AG08395 (cell line): ENCODE measurements at places on chromosomes 6 and 20.

DNA sequence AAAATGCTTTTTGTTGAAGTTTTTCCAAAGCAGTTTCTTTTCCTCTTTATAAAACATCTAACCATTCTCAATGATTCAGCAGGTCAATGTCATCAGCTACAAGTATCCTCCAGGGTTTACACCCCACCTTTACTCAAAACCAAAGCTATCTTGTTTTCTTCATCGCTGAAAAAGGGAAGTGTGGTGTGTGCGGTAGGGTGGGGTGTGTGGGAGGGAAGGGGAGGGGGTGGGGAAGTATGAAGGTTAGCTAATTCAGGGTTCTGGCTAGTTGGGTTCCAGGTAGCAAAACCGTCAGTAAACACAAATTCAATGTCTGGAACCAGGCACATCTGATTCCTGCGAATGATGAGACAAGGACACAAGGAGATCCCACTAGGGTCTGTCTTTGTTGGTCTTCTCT is 189.6 kb downstream of the GJA10 start:
- DNase-seq = no peak

- no peak for DNase-seq
Observed at GRCh38 chr20:4243071-4243470, 227.7 kb upstream of the RNF24 start.

- peak; percentile 84 for DNase-seq
Observed at GRCh38 chr6:52423971-52424381, 3.8 kb downstream of the EFHC1 start.

DNA sequence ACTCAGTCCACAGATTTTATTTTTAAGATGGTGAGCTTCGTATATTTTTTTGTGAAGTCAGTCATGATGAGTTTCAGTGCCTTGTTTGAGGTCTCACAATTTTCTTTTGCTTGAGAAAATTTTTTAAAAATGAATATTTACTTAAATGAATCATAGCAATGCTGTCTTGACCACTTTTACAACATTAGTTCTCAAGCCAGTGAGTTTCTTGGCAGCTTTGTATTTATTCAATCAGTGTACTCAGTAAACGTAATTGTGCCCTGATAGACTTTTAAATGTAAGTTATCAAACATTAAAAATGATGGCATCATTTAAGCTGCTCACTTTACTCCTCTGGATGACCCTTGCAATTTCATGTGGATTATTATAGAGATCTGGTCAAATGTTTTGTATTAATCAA is 261.4 kb downstream of the KHDC1L start:
- DNase-seq = no peak

GRCh38 chr6:154143753-154144152 is 104.7 kb downstream of the OPRM1 start:
- no peak for DNase-seq

DNA sequence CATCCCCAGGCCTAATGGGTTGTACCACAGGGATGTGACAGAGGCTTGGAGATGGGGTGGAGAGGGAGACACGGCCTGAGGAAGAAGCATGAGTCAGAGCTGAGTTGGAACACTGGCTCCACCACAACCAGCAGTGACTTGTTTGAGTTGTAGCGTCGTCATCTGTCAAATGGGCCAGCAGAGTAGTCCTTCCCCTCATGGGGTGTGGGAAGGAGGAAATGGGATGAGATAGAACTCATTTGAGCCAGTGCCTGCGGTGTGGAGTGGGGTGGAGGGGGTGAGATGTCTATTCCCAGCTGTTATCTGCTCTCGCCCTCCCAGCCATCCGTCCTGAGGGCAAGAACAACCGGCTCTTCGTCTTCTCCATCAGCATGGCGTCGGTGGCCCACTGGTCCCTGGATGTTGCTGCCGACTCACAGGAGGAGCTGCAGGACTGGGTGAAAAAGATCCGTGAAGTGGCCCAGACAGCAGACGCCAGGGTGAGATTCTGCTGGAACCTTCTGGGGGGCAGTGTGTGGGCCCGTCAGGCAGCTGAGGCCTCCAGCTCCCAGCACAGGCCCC is 32.5 kb downstream of the PLCG1 start:
- DNase-seq = peak; percentile 69

GRCh38 chr6:11050731-11051130 is 6.6 kb upstream of the ELOVL2 start:
- peak; percentile 11 for DNase-seq

DNA sequence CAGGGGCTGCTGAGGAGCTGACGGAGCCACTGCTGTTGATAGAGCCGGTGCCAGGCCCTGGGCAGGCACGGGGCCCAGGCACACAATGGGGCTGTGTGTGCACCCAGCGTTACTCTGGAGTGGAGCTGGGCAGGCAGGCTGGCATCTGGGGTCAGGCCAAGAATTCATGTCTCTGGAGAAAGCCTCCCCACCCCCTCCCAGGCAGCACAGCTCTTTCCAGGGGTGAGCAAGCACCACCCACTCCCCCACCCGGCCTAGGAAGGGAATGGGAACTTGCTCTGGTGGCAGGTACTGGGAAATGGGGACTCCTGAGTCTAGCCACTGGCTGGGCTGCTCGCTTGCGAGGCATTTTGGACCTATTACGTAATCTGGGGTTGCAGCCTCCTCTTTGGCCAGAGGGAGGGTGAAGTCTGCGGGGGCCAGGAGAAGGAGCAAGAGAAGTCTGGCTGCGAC is 22.7 kb downstream of the TFEB start:
- DNase-seq = peak; percentile 67

- no peak for DNase-seq
Observed at GRCh38 chr6:100968949-100969348, 87.8 kb upstream of the ASCC3 start.

DNA sequence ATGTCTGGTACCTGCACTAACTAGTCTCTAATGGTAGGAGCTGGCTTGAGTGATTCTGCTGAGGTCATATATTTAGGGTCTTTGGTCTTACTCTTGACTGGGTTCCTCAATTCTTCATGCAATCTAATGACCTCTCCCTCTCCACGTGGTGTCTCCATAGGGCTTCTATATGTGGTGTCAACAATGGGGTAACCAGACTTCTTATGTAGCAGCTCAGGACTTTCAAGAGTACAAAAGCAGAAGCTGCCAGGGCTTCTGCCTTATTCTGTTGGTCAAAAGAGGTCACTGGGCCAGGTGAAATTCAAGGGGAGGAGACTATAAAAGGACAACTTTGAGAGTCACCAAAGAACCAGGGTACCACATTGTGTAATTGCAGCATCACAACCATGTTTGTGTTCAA is 54.3 kb downstream of the NUS1 start:
- no peak for DNase-seq

- no peak for DNase-seq
Observed at GRCh38 chr6:77880501-77880900, 227.7 kb downstream of the MEI4 start.

GRCh38 chr6:104603108-104603745 is 256.5 kb downstream of the HACE1 start:
- no peak for DNase-seq

GRCh38 chr20:35650632-35651031 is 14.1 kb downstream of the CPNE1 start:
- DNase-seq = no peak

- no peak for DNase-seq
Observed at GRCh38 chr6:44672086-44672485, 284.6 kb downstream of the CDC5L start.

DNA sequence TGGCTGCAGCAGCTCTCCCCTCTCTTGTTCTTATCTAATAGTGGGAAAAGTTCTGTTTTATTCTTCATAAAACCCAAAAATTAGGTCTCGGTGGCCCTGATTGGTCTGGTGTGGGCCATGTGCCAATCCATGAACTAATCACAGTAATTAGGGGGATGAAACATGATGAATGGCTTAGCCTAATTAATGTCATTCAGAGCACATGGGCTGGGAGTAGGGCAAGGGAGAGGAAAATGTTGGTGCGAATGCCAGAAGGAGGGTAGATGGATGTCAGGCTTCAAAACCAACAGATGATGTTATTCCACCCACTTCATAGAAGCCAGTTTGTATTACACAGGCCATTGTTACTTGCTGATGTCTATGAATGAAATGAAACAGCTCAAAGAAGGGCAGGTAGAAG is 46.5 kb downstream of the PLEKHG1 start:
- no peak for DNase-seq

DNA sequence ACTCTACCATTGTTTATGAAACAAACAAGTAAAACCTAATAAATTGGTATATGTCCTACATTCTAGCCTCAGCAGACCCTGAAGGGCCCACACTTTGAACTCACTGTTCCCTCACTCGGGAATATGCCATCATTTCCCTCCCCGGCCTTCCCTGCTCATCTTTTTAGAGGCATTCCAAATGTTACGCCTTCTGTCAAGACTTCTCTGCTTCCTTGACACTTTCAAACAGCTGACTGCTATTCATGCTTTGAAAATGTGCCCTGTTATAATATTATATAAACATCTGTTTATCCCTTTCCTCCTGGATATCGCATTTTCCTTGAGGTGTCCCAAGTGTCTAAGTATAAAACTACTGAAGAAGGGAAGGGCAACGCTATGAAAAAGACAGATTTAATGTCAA is 249.5 kb upstream of the THEMIS start:
- DNase-seq = no peak

- DNase-seq = no peak
Observed at GRCh38 chr20:44701858-44702256, 13.3 kb upstream of the CCN5 start.

DNA sequence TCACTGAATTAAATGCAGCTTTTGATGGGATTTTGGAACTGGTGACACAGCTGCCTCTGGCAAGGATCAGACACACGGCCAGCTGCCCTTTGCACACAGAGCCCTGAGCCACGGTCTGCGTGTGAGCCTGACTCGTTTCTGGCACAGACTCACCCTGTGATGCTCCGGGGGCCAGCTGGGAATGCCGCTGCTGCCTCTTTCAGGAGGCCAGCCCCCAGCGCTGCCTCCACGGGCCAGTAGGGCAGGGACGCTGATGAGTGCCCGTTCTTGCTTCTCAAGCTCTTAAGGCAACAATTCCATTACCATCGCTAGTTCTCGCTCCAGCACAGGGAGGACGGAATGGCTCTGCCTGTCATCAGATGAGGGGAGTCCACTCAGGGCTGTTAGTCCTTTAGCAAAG is 61.6 kb downstream of the IRF4 start:
- DNase-seq = peak; percentile 45

DNA sequence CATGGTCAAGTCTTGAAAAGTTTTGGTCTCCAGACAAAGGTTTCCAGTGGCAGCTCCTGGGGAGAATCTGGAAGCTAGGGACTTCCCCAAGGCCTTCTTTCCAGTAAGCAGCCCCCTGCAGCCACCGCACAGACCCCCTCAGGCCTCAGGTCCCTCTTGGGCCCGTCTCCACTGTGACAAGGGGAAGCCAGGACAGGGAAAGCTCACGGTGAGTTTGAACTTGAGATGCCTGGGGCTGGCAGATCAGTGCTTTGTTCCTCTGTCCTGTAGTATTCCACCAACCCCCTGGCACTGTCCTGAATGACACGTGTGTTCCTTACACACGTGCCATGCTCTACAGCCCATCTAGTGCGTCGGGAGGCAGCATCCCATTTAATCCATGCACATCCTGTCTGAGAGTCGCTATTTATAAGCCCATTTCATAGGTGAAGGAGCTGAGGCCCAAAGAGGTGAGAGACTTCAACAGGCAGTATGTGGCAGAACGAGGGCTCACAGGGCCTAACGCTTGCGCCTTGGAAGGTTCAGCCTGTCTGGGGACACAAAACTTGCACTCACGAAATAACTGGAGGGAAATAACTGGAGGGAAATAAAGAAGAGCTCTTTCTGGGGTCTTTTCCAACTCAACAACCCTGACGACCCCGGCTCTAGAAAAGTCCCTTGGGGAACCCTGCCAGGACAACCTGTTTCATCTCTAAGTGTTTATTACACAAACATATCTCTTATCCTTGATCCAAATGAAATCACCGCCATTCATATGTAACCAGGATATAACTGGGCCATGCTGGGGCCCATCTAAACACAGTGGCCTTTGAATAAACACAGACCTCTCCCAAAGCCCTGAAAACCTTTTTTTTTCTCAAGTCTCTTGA is 123.0 kb downstream of the BANF2 start:
- DNase-seq = no peak

DNA sequence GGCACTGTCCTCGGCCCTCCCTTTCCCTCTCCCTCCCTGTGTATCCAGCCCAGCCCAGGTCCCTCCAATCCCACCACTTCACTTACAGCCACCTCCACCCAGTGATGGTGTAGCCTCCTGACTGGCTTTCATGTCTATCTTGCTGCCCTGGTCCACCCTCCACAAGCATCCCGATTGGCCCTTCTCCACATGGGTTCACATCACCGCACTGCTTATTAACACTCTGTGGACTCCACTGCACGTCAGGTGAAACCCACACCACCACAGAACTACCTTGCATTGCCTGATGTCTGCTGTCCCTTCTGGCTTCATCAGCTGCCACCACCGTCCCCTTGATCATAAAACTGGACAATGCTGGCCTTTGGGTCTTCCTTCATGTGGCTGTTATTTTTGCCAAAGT is 220.4 kb upstream of the ARID1B start:
- no peak for DNase-seq

DNA sequence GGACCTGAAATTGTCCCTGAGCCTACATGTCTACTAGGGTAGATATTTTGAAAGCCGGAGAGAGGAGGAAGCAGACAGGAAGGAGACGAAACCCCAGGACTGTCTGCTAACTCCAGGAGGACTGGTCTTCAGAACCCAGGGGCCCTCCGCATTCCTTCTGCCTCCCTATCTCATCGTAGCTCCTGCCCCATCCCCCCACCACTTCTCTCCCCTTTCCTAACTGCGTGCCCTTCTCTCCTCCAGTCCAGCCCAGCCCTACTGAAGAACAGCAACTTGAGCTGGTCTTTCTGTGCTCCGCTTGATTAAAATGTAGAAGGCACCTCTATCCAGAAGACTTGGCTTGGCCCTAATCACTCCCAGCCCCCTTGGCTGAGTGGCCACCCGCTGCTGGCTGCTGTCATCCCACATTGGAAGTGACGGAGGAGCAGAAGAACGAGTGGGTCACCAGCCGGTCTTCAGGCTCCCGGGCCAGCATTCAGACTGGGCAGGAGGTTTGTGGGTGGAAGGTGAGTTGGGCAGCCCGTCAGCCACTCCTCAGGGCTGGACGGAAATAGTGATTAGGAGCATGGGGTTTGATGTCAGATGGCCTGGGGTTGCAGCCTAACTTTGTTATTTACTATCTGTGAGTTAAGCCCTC is 28.8 kb upstream of the ANGPT4 start:
- no peak for DNase-seq

- DNase-seq = no peak
Observed at GRCh38 chr6:50653253-50653652, 60.1 kb upstream of the TFAP2D start.
